Dermis microvascular lymphatic vessel endothelial cell (primary cell): ENCODE measurements at places on chromosomes 5 and 9. TPM values are rescaled to one million over a fixed set of nuclear protein-coding genes. Genes with fewer than 3 reads are reported as not detected.

SUSD1 gene
- total RNA-seq: 35.4 and 35.9 TPM in 2 replicates

GDA gene
- total RNA-seq: not detected in 2 replicates

C9orf50 gene
- total RNA-seq: not detected in 2 replicates

ZNF462 gene
- total RNA-seq: 4.6 and 4.9 TPM in 2 replicates

CBY3 gene
- total RNA-seq: not detected in 2 replicates

PLPP7 gene
- 1.9 and 2.3 TPM in 2 replicates for total RNA-seq

FGFR4 gene
- 2.4 and 4.2 TPM in 2 replicates for total RNA-seq

ACER2 gene
- 5.0 and 7.8 TPM in 2 replicates for total RNA-seq

TEX53 gene
- not detected in 2 replicates for total RNA-seq

TRIP13 gene
- 8.7 and 19.4 TPM in 2 replicates for total RNA-seq

ZNG1F gene
- 2.9 and 3.3 TPM in 2 replicates for total RNA-seq

DMGDH gene
- 0.51 and 0.76 TPM in 2 replicates for total RNA-seq

ESM1 gene
- 69.5 and 73.0 TPM in 2 replicates for total RNA-seq

DNAJC25 gene
- total RNA-seq: 2.3 and 2.9 TPM in 2 replicates

CORO2A gene
- total RNA-seq: 0.51 TPM in 2 replicates

FGF1 gene
- total RNA-seq: 0.13 TPM in 2 replicates

BARX1 gene
- total RNA-seq: not detected in 2 replicates

FOXD4L3 gene
- under 0.01 TPM in 1 of 2 replicates, not detected in the other for total RNA-seq

CDKN2AIPNL gene
- total RNA-seq: 28.3 and 45.7 TPM in 2 replicates

TAF11L3 gene
- total RNA-seq: not detected in 2 replicates

CNTNAP3 gene
- total RNA-seq: 38.8 and 78.6 TPM in 2 replicates

ECM2 gene
- not detected in 2 replicates for total RNA-seq

UBAP1 gene
- 22.3 and 27.6 TPM in 2 replicates for total RNA-seq

SPINK7 gene
- not detected in 2 replicates for total RNA-seq

IFNB1 gene
- total RNA-seq: not detected in 2 replicates

SPZ1 gene
- not detected in 2 replicates for total RNA-seq

SLC36A3 gene
- total RNA-seq: not detected in 2 replicates

PAIP1 gene
- total RNA-seq: 74.2 and 111 TPM in 2 replicates

BTNL8 gene
- 0.13 TPM in 1 of 2 replicates, not detected in the other for total RNA-seq

LRRC19 gene
- not detected in 2 replicates for total RNA-seq

PCBD2 gene
- 4.2 and 4.7 TPM in 2 replicates for total RNA-seq

SVEP1 gene
- under 0.01 and 0.13 TPM in 2 replicates for total RNA-seq

STPG3 gene
- total RNA-seq: not detected in 2 replicates

RGS7BP gene
- 0.13 TPM in 2 replicates for total RNA-seq

FBP2 gene
- total RNA-seq: not detected in 2 replicates

PCDHGC5 gene
- 0.26 and 0.51 TPM in 2 replicates for total RNA-seq

DNM1 gene
- 0.13 and 0.38 TPM in 2 replicates for total RNA-seq

POU5F2 gene
- total RNA-seq: 0.26 and 0.51 TPM in 2 replicates

PTPRD gene
- 0.89 and 1.8 TPM in 2 replicates for total RNA-seq

TRIM36 gene
- 0.25 and 0.26 TPM in 2 replicates for total RNA-seq
